GM19239 (cell line): ENCODE measurements at places on chromosomes 7 and 10.

DNA sequence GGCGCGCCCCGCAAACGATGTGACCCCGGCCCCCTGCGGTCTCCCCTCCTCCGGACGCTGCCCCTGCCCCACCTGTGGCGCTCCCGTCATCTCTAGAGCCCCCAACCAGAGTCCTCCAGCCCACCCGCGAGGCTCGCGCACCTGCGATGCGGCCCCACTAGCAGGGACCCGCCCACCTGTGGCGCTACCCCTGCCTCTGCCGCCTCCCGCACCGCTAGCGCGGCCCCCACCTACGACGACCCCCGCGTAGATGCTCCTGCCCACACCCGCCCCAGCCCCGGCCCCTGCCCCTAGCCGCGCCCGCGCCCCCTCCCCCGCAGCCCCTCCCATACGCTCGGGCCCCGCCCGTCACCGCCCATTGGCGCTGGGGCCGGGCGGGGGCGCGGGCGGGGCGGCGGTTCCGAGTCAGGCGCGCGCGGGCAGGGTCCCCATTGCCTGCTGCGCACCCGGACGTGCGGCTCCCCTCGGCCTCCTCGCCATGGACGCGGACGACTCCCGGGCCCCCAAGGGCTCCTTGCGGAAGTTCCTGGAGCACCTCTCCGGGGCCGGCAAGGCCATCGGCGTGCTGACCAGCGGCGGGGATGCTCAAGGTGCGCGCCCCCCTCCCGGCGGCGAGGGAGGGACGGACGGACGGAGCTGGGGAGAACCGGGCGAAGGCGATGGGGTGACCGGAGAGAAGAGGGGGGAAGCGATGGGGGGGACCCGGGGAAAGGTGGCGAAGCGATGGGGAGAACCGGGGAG lies at the start of gene PFKP:
Gene PFKP (plus strand): TSS at position 431 of the 741 bp plus-strand sequence. CDS start 48 bp downstream, at position 479.
- peak; percentile 60 for DNase-seq

DNA sequence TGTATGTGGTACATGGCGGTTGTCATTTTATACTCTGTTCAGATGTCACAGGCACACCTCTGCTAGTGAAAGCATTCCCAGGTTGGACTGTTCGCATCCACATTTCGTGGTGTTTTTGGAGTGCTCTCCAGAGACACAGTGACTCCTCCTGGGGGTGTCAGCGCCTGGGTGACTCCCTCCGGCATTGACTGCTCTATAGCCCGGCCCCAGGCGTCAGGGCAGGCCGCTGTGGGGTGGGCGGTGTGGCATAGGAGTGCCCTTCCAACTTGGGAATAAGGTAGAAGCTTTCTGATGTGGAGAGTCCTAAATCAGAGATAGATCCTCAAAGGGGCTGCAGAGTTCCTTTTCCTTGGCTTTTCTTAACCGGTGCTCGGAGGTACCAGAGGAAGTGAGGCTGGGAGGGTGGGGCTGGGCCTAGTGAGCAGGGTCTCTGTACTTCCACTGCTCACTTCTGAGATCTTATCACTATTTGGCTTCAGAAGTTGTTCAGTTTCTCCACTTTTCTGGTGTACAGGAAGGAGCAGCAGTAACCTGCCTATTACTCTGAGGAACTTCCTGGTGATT lies 32.3 kb downstream of the CCNY start:
- DNase-seq, result no peak

- DNase-seq, result no peak
Measured at GRCh38 chr10:132463333-132464255, 66.6 kb downstream of the PWWP2B start.

DNA sequence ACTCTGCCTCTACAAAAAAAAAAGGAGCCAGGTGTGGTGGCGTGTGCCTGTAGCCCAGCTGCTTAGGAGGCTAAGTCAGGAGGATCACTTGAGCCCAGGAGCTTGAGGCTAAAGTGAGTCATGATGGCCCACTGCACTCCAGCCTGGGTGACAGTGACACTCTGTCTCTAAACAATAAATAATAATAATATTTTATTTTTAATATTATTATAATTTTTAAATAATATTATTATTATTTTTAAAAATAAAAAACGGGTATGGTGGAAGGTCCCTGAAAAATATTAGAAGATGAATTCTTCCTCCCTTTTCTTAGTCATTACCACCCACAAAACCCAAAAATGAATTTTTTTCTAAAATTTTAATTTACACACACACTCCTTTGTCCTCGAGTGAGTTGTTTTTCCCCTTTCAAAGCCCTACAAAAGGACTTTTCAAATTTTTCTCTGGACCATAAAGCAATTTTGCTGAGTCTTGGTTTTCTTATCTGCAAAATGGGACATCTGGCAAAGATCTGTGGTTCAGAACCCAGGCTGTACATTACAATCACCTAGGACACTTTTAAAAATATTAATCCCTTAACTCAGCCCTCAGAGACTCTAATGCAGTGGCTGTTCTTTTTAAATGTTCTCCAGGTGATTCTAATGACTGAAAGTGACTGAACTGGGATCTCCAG lies 174.0 kb upstream of the NEBL start:
- DNase-seq, result no peak

GRCh38 chr10:123494301-123494808 lies 171.8 kb upstream of the GPR26 start:
- DNase-seq, result no peak

GRCh38 chr7:151793531-151793951 lies 83.4 kb downstream of the PRKAG2 start:
- DNase-seq, result no peak

DNA sequence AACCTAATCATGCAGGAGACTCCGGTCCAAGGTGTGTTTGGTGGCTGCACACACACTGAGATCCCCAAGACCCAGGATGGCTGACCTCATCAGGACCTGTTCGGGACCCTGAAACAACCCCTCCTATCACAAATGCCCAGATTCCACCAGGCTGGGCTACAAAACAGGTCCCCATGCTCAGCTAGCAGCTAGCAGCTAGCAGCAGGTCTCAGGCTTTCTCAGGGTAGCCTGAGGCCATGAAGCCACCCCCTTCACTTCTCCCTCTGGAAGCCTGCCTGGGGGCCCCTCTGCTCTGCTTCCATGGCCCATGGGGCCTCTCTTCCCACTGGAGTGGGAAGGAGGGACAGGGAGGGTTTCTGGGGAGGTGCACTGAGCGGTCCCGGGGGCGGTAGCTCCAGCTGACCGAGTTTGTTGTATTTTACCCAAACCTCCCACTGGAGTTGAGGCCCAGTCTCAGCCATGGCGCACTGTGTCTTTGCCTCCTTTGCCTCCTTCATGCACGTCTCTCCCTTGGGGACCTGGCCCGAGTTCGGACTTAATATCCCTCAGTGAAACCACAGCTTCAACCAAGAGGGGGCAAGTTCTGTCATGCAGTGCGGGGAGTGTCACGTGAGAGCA lies 95.1 kb upstream of the GPR26 start:
- DNase-seq, result no peak

DNA sequence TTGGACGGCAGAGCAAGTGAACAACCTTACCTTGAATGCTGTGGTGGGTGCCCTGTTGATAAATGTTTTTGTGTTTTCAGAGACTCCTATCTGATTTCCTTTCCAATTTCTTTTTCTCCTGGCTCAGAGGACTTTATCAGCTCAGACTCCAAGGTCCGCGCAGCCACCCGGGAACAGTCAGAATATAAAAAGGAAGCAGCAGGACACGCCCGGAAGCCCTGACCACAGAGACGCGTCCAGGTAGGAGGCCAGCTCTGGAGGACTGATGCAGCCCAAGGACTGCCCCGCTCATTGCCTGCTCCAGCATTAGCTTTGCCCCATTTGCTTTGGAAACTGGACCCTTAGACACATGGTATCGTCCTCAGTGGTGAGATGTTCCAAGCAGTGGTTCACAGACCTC lies 61.3 kb downstream of the TACC2 start:
- no peak for DNase-seq

- DNase-seq, result no peak
Measured at GRCh38 chr7:33516568-33516967, 387.2 kb downstream of the BBS9 start.
